Brain microvascular endothelial cell (primary cell): ENCODE measurements at places on chromosomes 7 and 10.

DNA sequence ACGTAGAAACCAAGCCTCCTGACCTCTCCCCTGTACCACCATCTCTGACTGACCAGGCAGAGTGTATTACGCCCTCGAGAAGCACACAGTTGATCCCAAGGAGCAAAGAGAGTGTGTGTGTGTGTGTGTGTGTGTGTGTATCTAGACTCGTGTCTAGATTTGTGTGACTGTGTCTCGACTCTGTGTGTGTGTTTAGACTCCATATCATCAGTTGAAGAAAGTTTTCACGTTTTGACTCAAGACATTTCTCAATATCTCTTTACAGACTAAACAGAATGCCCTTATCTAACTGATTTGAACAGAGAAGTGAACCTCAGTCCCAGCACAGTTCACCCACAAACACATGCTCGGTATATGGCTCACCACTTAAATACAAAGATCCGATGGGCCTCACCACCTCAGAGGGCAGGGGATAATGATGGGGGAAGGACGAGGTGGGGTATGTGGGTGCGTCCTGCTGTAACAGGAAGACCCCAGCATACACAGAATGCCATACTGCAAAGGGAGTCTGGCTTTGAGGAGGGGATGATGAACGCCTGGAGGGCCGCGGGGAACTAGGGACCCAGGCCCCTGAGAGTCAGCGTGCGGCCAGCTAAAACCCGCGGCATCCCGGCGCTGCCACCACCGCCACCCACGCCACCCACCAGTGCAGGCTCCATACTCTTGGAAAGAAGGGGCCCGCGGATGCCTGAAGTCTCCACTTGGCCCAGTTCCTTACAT, 780 bp downstream of the ALDH18A1 start:
- peak; percentile 22 for DNase-seq

- no peak for DNase-seq
These were observed 34.4 kb downstream of the FHIP2A start for GRCh38 chr10:114855776-114856543.

DNA sequence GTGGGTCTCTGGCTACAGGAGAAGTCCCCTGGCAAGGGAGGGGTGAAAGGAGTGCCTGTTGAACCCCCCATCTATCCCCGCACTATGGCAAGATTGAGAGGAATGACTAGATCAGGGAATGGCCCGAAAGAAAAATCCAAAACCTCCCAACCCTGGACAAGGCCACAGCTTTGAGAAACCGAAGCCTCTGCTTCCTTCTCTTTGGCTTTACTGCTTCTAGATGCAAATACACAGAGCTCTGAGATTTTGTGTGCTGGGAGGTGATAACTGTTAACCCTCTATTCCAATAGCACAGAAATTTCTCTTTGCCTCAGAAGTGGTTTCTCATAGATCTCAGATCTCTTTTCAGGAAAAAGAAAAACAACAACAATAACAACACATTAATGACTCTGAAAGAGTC, 15.0 kb downstream of the CAV1 start:
- no peak for DNase-seq

- peak; percentile 88 for DNase-seq
These were observed 126.5 kb downstream of the FAM107B start for GRCh38 chr10:14648005-14648765.

DNA sequence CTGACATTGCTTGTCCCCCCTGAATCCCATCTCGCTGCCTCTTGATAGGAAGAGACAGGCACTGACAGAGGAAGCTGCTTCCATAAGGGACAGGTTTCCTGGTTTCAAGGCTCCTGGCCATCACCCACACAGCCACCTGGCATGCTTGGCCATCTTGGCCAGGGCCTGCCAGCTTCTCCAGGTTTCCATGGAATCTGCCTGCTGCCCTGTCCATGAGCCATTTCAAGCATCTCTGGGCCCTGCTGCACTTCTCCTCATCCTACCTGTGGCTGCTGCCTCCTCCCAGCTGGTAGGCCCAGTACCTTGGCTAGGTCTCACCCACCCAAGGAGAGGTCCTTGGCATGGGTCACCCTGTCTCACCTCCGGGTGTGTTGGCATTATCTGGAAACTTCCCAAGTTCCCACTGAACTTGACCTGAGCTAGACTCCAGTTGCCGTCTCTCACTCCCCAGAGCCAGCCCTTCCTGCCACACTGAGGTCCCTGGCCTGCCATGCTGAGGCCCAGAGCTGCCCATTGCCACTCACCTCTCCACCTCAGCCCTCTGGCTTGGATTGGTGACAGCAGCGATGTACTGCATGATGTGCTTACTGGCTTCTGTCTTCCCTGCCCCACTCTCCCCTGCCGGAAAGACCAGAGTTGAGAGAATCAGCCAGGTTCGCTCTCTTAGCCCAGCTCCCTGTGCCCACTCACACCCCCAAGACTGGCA, 2.6 kb downstream of the MYO1G start:
- DNase-seq, result no peak

GRCh38 chr7:17279061-17279460, 19.4 kb upstream of the AHR start:
- no peak for DNase-seq

GRCh38 chr10:123069246-123069986, 60.6 kb downstream of the ACADSB start:
- no peak for DNase-seq
